ENCODE measurements at places on chromosomes 6 and 20. TPM values are rescaled to one million over a fixed set of nuclear protein-coding genes. Genes with fewer than 3 reads are reported as not detected.

The CGA gene
- total RNA-seq = not detected

The SLC4A11 gene
- total RNA-seq = 5.2 TPM

The SIRPD gene
- total RNA-seq = not detected

The RIN2 gene
- total RNA-seq = 80.2 TPM

The TCP11 gene
- not detected for total RNA-seq

The BHLHE23 gene
- not detected for total RNA-seq

The PDYN gene
- not detected for total RNA-seq

The KIAA1755 gene
- total RNA-seq = not detected

The RAD21L1 gene
- total RNA-seq = not detected

The C20orf96 gene
- total RNA-seq = 2.4 TPM

The C6orf132 gene
- under 0.01 TPM for total RNA-seq

The TUBB gene
- total RNA-seq = 311 TPM

The SLC22A2 gene
- total RNA-seq = not detected

The EYS gene
- total RNA-seq = under 0.01 TPM

The FLRT3 gene
- total RNA-seq = 3.4 TPM

The COL9A1 gene
- total RNA-seq = not detected

The DLK2 gene
- 0.22 TPM for total RNA-seq

The ULBP3 gene
- total RNA-seq = 2.4 TPM

The PTK6 gene
- under 0.01 TPM for total RNA-seq

The ATP6V1G2 gene
- 0.20 TPM for total RNA-seq

The TCF15 gene
- total RNA-seq = 0.87 TPM

The IL17A gene
- not detected for total RNA-seq

The DEFB132 gene
- total RNA-seq = not detected

The PPIL6 gene
- total RNA-seq = 0.60 TPM

The TUBB2B gene
- 1.8 TPM for total RNA-seq

The SMOC2 gene
- not detected for total RNA-seq

The LPA gene
- total RNA-seq = not detected

The HLA-G gene
- total RNA-seq = not detected

The DSP gene
- total RNA-seq = 19.2 TPM

The EPPIN gene
- not detected for total RNA-seq

The MAP7 gene
- 0.44 TPM for total RNA-seq

The MMP24OS gene
- 5.8 TPM for total RNA-seq

The ZBTB9 gene
- 3.1 TPM for total RNA-seq

The PEDS1 gene
- total RNA-seq = 10.2 TPM

The BANF2 gene
- total RNA-seq = not detected

The RANBP9 gene
- total RNA-seq = 21.0 TPM

Measured in lung microvascular endothelial cell (primary cell).